ENCODE measurements at places on chromosomes 2 and 18. TPM values are rescaled to one million over a fixed set of nuclear protein-coding genes. Genes with fewer than 3 reads are reported as not detected.
A peak's percentile ranks its signal among the peaks of the same experiment; 100 is the strongest.

GRCh38 chr2:201072201-201072530, 365 bp downstream of the NDUFB3 start:
- DNase-seq, result no peak

DNA sequence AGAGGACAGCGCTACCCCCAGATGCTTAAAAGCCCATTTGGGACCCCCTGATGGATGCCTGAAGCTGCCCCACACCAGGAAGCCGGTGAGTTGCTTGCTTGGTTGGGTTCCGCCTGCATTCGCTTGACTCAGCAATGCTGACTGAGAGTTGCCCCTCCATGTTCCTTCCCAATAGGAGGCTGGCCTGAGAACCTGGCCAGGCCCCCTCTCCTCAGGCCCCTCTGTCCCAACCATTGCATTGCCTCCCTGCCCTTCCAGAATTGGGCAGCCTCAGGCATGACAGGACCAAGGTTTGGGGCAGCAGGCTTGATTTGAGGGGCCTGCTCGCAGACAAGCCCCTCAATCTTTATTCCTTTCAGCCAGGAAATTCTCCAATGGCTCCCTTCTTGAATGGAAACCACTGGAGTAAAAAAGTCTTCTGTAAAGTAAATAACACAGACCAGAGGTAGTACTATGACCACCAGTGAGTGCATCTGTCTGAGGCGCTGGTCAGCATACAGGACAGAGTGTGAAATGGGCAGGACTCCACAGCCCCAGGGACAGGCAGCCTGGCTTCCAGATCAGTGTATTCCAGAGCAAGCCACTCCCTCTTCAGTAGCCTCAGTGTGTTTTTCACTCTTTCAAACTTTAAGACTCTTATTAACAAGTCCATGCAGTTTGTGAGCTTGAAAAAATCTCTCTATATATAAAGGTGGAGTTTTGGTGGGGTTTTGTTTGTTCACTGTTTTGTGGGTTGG, 104.7 kb downstream of the C1QL2 start:
- no peak for DNase-seq

DNA sequence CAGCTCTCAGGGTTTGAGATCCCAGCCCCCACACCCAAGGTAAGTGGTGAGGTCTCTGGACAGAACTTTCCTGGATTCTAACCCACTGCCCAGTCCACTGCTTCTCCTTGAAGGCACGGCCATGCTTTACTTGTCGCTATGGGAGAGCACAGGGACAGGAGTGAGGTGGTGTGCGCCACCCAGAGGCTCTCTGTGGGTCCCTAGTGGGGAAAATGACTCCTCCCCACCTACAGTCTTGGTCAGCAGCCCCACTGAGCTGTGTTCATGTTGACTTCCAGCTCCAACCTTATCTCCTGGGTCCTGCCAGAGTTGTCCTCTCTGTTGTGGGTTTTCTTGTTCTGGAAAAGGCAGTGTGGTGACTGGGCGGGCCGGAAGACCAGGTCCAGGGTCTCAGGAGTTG, 11.1 kb downstream of the TET3 start:
- DNase-seq, result no peak

GRCh38 chr2:149313512-149313972, 16.8 kb upstream of the LYPD6 start:
- DNase-seq, result no peak

DNA sequence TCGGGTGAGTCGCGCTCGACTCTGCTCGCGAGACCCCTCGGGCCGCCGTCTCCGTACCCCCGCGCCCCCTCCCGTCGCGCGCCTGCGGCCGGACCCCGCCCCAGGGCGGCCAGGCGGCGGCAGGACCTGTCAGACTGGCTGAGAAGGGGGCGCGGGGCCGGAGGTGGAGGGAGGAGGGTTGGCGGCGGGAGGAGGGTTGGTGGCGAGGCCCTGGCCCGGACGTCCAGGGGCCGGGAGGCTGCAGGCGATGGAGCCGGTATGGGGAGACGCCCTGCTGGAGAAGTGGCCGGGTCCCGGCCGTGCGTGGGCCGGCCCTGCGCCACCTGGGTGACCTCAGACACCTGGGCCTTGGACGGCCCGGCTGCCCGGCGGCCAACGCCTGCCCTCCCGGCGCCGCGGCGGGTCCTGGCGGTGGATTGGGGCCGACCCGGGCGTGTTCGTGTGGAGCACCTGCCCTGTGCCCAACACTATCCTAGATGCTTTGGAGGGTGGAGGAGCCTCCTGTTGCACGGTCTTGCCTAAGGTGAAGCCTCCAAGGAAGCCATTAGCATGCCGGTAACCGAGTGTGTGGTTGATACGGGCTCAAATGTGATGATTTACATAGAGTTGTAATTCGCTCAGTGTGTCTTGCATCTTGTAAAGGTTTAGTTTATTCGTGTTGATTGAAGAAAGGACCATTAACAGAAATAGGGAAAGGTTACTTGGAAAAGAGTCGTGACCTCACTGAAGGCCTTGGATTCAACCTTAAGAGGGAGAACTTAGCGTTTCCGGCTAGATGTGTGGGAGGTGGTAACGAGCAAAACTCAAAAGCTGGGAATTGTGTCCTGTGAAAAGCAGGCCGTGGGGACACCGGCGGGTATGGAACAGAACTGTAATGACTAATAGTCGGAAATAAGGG, 550 bp downstream of the MYL12B start:
- DNase-seq, result peak; percentile 43

GRCh38 chr2:28435814-28436351, 43.2 kb downstream of the FOSL2 start:
- no peak for DNase-seq

ST6GAL2 gene
- total RNA-seq, result not detected

DCDC2C gene
- total RNA-seq, result not detected

MC4R gene
- not detected for total RNA-seq

Data from naive thymus-derived CD4-positive, alpha-beta T cell (primary cell).